ENCODE measurements at places on chromosomes 4 and X.

- no peak for DNase-seq
Observed at GRCh38 chr4:179584101-179584500, 2141.9 kb upstream of the AGA start.

GRCh38 chr4:169120624-169121023, 110.6 kb upstream of the CBR4 start:
- no peak for DNase-seq

GRCh38 chrX:16931371-16931770, 15.1 kb upstream of the REPS2 start:
- DNase-seq, result no peak

GRCh38 chr4:32697281-32697814, 1977.2 kb downstream of the PCDH7 start:
- no peak for DNase-seq

GRCh38 chr4:176793060-176793605, 411 bp upstream of the VEGFC start:
- DNase-seq, result no peak

Data from CD4-positive, alpha-beta T cell treated with Interleukin-15 for 4 hours (primary cell).